Ammon's horn (tissue), 1 donor: ENCODE measurements at places on chromosomes 5 and 9.
A peak's percentile ranks its signal among the peaks of the same experiment; 100 is the strongest.

DNA sequence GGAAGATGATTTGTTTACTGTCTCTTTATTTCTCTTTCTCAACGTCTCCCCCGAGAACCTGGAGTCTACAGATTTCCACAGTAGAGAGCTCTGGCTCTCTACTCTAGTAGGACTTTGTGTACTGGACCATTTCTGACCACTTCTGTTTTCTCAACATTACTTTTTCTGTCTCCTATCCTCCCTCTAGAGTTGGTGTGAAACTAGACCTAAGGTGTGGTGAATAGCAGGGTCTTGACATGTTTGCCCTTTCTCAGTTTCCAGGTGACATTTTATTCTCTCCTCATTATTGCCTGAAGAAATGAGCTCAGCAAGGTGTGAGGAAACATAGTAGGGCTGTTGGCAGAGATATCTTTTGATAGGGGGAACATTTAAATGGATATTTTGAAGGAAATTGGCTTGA is 62.1 kb upstream of the IL6ST start:
- no peak for DNase-seq

DNA sequence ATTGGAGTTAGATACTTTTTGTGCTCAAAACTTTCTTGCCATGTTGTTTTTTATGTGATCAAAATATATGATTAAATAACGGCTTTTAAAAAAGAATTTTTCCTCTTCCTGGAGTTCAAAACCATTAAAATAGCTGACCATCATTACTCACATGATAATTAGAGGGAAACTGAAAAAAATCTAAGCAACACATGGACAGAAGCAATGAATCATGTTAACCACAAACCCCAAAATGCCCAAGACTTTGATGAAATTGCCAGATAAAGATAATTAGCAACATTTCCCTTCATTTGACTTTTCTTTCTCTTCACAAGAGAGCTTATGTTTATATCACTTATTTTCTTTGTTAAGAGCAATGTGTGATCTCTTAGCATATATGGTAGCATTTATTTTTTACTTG is 1294.2 kb downstream of the EFNA5 start:
- DNase-seq: no peak

DNA sequence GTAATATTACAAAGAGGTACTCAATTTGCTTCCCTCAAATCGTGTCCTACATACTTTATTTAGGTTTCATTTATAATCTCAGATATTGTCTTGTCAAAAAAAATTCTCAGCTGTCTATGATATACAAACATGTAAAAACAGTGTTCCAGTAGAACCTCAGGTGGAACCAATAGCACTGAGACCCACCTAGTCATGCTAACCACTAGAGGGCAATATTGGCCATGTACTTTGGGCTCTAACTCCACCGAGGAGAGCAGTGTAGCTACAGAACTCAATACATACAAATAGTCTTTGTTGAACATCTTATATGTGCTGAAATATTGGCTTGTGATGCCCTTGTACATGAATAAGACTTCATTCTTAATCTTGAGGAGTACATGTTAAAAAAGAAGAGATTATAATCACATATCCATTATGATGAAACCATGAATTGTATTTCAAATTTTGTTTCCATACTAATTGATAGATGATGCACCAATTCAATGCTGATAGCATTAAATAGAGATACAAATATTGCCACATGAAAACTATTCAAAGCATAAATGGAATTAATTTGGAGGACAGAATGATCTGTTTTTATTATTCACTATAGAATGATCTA is 71.2 kb upstream of the CNTLN start:
- peak; percentile 58 for DNase-seq

- DNase-seq: no peak
Observed at GRCh38 chr9:75500479-75500878, 390.0 kb upstream of the PCSK5 start.

DNA sequence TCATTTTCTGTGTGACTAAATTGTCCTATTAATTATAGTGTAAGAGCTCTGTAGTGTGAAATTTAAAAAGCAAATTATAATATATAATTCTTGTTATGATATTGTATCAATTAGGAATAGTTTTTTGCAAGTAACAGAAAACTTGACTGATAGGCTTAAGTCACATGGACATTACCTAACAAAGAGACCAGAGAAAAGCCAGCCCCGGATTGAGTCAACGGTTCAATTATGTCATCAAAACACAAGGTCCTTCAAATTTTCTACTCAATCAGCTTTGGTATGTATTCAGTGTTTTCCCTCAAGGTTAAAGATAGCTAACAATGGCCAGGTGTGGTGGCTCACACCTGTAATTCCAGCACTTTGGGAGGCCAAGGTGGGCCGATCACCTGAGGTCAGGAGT is 126.7 kb upstream of the PTGER4 start:
- DNase-seq: no peak

DNA sequence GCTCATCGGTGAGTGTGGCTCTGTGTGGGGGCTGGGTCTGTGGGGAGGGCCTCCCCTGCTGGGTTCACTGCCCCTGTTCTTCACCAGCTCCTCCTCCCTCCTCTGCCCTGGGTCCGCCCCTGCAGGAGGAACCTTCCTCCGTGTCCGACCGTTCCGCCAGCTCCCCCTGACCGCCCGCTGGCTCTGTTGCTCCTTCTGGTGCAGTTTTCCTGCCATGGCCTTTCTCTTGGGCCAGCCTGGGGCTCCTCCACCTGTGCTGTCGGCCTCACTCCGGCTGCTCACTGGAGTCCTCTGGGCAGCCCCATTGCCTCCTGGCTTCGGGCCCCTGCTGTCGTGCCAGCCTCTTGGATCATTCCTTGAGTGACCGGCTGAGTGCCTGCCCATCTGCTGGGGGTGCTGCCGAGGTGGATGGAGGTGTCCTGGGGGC is 12.3 kb downstream of the RNU6ATAC start:
- no peak for DNase-seq

DNA sequence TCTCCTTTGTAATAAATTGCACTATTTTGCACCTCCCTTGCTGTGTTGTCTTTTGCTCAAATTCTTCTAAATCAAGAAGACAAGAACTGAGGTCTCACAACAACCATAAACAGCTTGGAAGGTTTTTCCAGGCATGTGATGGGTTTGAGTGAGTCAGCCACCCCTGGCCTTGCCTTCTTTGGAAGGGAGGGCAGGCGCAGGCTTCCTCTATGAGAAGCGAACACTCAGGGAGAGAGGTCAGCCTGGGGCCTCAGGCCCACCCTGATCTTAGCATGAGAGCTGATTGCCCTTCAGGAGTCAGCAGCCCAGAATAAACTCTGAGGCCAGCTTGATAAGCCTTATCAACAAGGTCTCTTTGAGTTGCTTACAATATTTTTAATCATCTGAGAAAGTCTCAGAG is 31.6 kb downstream of the S1PR3 start:
- no peak for DNase-seq

- no peak for DNase-seq
Observed at GRCh38 chr9:91465420-91465819, 41.8 kb upstream of the NFIL3 start.
